Activated T-cell treated with anti-CD3 and anti-CD28 coated beads, Interleukin-2, amount 50 U/mL, for 72 hours (primary cell): ENCODE measurements at places on chromosomes 13 and 19. TPM values are rescaled to one million over a fixed set of nuclear protein-coding genes. Genes with fewer than 3 reads are reported as not detected.

LIM2 gene
- total RNA-seq = 2.0 TPM

MED25 gene
- total RNA-seq = 47.0 TPM

CBLC gene
- total RNA-seq = not detected

HPN gene
- 0.30 TPM for total RNA-seq

CLC gene
- total RNA-seq = not detected

DNA sequence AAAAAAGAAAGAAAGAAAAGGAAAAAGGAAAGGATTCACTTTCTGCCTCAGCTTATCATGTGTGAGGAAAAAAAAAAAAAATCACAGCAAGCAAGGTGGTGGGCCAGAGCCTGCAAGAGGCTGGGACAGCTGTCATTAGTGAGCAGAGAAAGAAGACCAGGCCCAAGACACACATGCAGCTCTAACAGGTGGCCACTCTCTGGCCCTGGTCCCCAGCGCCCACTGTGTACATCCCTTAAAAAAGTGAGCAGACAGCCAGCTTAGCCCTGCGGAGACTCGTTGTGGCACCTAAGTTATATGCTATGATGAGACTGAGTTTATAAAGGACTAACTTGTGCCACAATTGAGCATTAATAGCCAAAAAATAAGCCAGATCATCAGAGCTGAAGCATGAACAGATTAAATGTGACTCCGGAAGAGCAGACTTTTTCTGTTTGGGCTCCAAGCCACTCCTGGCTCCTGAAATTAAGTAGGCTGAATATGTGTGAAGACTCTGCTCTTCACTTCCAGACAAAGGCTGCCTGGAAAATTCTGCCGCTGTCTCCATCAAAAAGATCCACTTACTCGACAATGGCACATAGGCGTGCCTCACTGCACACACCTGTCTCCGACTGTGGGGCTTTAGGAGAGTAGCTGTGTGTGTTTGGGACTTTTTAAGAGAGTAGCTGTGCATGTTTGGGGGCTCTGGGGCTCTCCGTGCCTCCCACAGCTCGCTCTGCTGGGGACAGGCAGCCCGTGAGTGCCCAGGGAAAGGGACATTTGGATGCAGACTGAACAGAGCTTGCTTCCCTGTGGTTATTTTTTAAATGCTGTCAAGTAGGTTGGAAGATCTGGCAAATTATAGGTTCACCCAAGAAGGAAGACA lies 55.0 kb downstream of the LATS2 start:
- no peaks in the 10 kb centered on the region for H3K36me3 ChIP-seq
- no peak for DNase-seq
- no peaks in the 10 kb centered on the region for H3K27me3 ChIP-seq
- no peak overlapping the region for H3K27ac ChIP-seq

DNA sequence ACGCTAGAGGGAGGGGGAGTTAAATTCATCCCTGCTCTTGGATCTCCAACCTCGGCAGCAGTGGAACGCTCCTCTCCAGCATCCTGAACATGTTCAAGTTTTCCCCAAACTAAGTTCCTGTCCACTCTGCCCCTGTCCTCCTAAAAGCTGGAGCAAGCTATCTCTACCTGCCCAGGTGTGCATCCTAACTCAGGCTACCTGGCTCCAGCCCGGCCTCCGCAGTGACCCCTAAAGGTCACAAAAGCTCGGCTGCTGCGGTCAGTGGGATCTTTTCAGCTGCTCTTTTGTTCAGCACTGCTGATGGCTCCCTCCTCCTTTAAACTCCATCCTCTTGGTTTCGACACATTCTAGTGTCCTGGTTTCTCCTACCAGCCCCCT lies 1.4 kb downstream of the DCUN1D2 start:
- DNase-seq = no peak
- no peaks in the 10 kb centered on the region for H3K27me3 ChIP-seq
- H3K27ac ChIP-seq = no peak overlapping the region
- peaks cover 52% of the 10 kb centered on the region for H3K4me1 ChIP-seq

GRCh38 chr13:21121616-21122015 lies 54.7 kb downstream of the SKA3 start:
- no peaks in the 10 kb centered on the region for H3K4me1 ChIP-seq
- no peak overlapping the region for H3K4me3 ChIP-seq
- no peaks in the 10 kb centered on the region for H3K27me3 ChIP-seq
- DNase-seq = no peak
- H3K27ac ChIP-seq = no peak overlapping the region

- no peaks in the 10 kb centered on the region for H3K27me3 ChIP-seq
- peak within 1 kb of the TSS; percentile 91 for H3K4me3 ChIP-seq
- H3K27ac ChIP-seq = peak within 1 kb of the TSS; percentile 94
- peaks cover 10% of the 10 kb centered on the region for H3K36me3 ChIP-seq
- DNase-seq = peak; percentile 79
Observed at GRCh38 chr19:29714953-29715700, at the start of gene C19orf12. Gene C19orf12, minus strand, starts transcription at chr19:29715261. Its CDS starts 6,848 bp downstream, at chr19:29708413.

- no peak overlapping the region for H3K4me3 ChIP-seq
- H3K4me1 ChIP-seq = no peaks in the 10 kb centered on the region
- no peaks in the 10 kb centered on the region for H3K27me3 ChIP-seq
- no peak for DNase-seq
- no peak overlapping the region for H3K27ac ChIP-seq
- no peaks in the 10 kb centered on the region for H3K36me3 ChIP-seq
Observed at GRCh38 chr13:74761801-74762757, 627.9 kb upstream of the KLF12 start.

GRCh38 chr13:66805657-66806056 lies 424.5 kb downstream of the PCDH9 start:
- H3K27me3 ChIP-seq = no peaks in the 10 kb centered on the region
- no peaks in the 10 kb centered on the region for H3K4me1 ChIP-seq
- H3K4me3 ChIP-seq = no peak overlapping the region
- H3K27ac ChIP-seq = no peak overlapping the region
- no peaks in the 10 kb centered on the region for H3K36me3 ChIP-seq

DNA sequence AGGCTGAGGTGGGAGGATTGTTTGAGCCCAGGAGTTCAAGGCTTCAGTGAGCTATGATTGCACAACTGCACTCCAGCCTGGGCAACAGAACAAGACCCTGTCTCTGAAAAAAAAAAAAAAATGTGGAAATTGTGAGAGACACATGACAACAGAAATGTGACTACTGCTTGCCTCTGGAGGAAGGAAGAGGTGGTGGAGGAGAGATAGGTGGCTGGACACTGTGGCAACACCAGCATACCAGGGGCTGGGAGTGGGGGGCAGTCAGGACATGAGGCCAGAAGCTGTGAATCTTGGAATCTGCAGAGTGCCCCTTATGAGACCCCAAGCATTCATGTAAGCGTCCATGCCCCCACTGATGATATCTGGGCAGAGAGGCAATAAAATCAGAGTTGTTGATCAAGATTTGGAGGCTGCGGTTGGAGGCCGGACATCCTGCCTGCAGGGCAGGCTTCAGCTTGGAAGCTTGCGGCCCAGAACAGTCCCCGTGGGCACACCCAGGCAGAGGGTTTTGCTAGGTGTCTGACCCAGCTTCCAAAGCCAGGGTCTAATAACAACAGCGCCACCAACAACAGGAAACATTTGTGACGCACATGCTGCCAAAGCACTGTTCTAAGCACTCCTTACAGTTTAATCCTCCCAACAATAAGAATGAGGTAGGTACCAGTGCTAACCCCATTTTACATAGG lies 16.9 kb downstream of the FAM187B start:
- H3K27me3 ChIP-seq = no peaks in the 10 kb centered on the region
- H3K4me3 ChIP-seq = peak overlapping the region; percentile 78
- DNase-seq = peak; percentile 58
- H3K36me3 ChIP-seq = peaks cover 3% of the 10 kb centered on the region
- peaks cover 86% of the 10 kb centered on the region for H3K4me1 ChIP-seq
- H3K27ac ChIP-seq = peak overlapping the region; percentile 94

DNA sequence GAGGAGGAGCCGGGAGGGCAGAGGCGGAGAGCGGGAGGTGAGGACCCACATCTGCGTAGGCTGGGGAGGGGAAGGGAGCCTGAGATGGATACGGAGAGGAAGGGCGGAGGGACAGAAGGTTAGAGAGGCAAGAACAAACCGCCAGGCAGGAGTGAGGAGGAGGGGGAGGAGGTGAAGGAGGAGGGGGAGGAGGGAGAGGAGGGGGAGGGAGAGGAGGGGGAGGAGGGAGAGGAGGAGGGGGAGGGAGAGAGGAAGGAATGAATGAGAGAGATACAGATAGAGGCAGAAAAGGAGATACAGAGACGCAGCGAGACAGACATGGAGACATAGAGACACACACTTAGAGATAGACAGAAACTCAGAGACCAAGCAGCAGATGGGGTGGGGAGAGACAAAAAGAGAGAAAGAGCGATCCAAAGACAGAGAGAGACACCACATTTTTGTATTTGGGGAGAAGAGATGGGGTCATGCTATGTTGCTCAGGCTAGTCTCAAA lies 782 bp upstream of the CA11 start:
- H3K36me3 ChIP-seq = no peaks in the 10 kb centered on the region
- H3K27ac ChIP-seq = peak overlapping the region; percentile 3
- H3K4me1 ChIP-seq = peaks cover 48% of the 10 kb centered on the region
- no peaks in the 10 kb centered on the region for H3K27me3 ChIP-seq
- peak overlapping the region; percentile 94 for H3K4me3 ChIP-seq

DNA sequence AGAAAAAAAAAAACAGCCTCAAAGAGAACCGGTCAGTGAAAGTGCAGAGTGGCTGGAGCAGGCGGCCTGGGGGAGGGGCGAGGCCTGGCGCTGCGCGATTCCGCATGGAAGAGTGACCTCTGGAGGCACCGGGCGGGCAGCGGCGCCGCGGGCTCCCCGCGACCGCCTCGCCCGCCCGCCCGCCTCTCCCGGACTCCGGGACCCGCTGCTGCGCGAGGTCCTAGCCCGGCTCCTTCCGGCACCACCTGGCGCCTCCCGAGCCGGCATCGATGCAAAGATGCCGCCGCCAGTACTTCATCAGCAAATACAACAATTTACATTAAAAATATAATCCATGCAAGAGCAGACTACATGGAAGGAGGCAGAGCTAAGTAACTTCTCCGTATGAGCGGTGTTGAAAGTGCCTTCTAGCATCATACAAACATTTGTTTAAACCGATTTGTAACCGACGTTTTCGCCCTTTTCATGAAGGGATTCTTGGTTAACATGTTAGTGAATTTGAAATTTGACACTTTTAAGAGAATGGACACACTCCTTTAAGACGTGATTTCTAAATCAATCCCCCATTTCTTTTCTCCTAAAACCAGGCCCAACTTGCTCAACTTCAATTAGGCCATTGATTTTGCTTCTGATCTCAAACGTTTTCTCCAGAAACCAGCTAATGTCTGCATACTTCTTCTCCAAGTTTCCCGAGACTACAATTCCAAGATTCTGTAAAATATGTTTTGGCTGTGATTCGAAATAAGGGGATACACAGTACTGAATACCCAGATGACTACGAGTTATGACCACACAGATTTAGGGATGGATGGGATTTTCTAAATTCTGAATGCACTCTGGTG lies 2.1 kb downstream of the EFNB2 start:
- H3K27me3 ChIP-seq = peaks cover 55% of the 10 kb centered on the region
- no peak overlapping the region for H3K27ac ChIP-seq
- DNase-seq = peak; percentile 26
- no peaks in the 10 kb centered on the region for H3K36me3 ChIP-seq

- no peaks in the 10 kb centered on the region for H3K4me1 ChIP-seq
- DNase-seq = no peak
- H3K36me3 ChIP-seq = no peaks in the 10 kb centered on the region
- H3K27me3 ChIP-seq = peaks cover 13% of the 10 kb centered on the region
Observed at GRCh38 chr19:33718651-33719254, 77.9 kb upstream of the KCTD15 start.

DNA sequence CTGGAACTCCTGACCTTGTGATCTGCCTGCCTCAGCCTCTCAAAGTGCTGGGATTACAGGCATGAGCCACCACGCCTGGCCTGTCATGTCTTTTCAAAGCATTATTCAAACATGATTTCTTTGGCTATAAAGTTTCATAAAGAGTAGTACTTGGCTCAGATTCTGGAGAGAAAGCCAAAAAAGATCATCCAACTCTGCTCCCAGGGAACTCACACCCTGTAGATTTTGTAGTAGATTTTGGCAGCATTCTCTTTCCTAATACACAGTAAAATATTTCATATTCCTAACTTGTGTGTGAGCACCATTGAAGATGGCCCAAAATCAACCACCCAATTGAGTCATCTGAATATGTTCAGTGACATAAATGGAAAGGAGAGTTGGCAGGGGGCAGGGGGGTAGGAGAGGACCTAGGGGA lies 48.4 kb downstream of the CAB39L start:
- no peaks in the 10 kb centered on the region for H3K27me3 ChIP-seq
- no peak for DNase-seq
- no peaks in the 10 kb centered on the region for H3K4me1 ChIP-seq
- H3K27ac ChIP-seq = no peak overlapping the region

GRCh38 chr19:40974633-40975037 lies 16.4 kb upstream of the CYP2B6 start:
- no peaks in the 10 kb centered on the region for H3K36me3 ChIP-seq
- no peak overlapping the region for H3K4me3 ChIP-seq
- H3K27ac ChIP-seq = no peak overlapping the region
- H3K27me3 ChIP-seq = peaks cover 3% of the 10 kb centered on the region
- H3K4me1 ChIP-seq = peaks cover 29% of the 10 kb centered on the region
- peak; percentile 78 for DNase-seq

GRCh38 chr13:49459580-49459979 lies 15.5 kb downstream of the SETDB2 start:
- no peak for DNase-seq
- H3K36me3 ChIP-seq = peaks cover 24% of the 10 kb centered on the region
- H3K4me1 ChIP-seq = peaks cover 10% of the 10 kb centered on the region
- no peaks in the 10 kb centered on the region for H3K27me3 ChIP-seq
- H3K27ac ChIP-seq = no peak overlapping the region
